ENCODE measurements at places on chromosomes 12 and 14. TPM values are rescaled to one million over a fixed set of nuclear protein-coding genes. Genes with fewer than 3 reads are reported as not detected.

ZNF84 gene
- total RNA-seq: 23.3 TPM

PRH2 gene
- not detected for total RNA-seq

MRPS35 gene
- 18.3 TPM for total RNA-seq

DCN gene
- 863 TPM for total RNA-seq

RNF212B gene
- total RNA-seq: not detected

NRL gene
- total RNA-seq: 1.4 TPM

GCH1 gene
- total RNA-seq: 6.0 TPM

VDR gene
- 7.9 TPM for total RNA-seq

GRCh38 chr12:2581293-2582045, 213.3 kb upstream of the FKBP4 start:
- no peaks in the 10 kb centered on the region for H3K27me3 ChIP-seq
- H3K4me1 ChIP-seq: no peaks in the 10 kb centered on the region
- no peak overlapping the region for H3K27ac ChIP-seq
- H3K4me3 ChIP-seq: no peak overlapping the region
- DNase-seq: no peak
- no peaks in the 10 kb centered on the region for H3K36me3 ChIP-seq

- no peak overlapping the region for H3K4me3 ChIP-seq
- no peak overlapping the region for H3K27ac ChIP-seq
- DNase-seq: no peak
- H3K27me3 ChIP-seq: no peaks in the 10 kb centered on the region
Observed at GRCh38 chr14:44616204-44616603, 109.1 kb upstream of the FSCB start.

DNA sequence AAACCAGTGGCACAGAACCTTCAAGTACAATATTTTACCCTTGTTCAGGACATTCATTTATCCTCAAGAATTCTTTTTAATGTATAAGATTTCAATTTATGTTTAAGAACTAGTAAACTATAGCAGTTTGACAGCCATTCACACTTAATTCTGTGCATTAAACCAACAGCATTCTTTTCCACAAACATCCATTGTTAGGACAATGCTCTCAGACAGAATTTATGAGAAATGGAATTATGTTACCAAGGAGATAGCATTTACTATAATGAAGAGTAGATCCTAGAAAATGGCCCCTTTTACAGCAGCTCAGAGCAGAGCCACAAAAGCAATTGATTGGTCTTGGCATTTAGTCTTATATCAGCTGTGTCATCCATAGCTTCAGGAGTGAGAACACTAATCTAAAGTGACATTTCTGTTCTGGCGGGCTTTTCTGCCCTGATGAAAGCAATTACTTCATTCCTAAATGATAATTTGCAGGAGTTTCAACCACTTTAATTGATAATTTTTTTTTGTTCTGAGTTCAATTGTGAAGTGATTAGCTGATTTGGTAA, 268.9 kb downstream of the NPAS3 start:
- no peak for DNase-seq
- H3K27ac ChIP-seq: no peak overlapping the region
- H3K4me1 ChIP-seq: no peaks in the 10 kb centered on the region
- no peaks in the 10 kb centered on the region for H3K36me3 ChIP-seq
- H3K4me3 ChIP-seq: no peak overlapping the region

- no peaks in the 10 kb centered on the region for H3K27me3 ChIP-seq
- no peak overlapping the region for H3K4me3 ChIP-seq
Observed at GRCh38 chr14:86083616-86084015, 553.7 kb downstream of the FLRT2 start.

DNA sequence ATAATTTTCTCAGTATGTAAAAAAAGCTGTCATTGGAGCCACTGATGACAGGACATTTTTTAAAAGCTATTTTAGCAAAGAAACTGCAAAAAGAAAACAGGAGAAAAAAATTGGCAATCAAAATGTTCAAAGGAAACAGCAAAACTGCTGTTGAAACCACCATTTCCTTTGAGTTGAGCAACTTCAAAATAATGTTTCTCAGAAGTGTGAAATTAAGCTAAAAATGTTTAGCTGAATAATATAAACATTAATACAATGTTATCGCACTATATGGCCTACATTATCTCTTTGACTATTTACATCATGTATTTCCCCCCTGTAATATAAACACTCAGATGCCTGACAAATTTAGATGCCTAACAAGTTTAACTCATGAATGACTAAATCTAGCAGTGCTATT, 23.4 kb upstream of the GLIPR1 start:
- DNase-seq: no peak
- no peak overlapping the region for H3K27ac ChIP-seq
- no peak overlapping the region for H3K4me3 ChIP-seq

- H3K36me3 ChIP-seq: no peaks in the 10 kb centered on the region
- peak; percentile 73 for DNase-seq
- H3K27ac ChIP-seq: no peak overlapping the region
- no peak overlapping the region for H3K4me3 ChIP-seq
- peaks cover 4% of the 10 kb centered on the region for H3K4me1 ChIP-seq
Observed at GRCh38 chr14:75454963-75455546, 27.2 kb downstream of the JDP2 start.

DNA sequence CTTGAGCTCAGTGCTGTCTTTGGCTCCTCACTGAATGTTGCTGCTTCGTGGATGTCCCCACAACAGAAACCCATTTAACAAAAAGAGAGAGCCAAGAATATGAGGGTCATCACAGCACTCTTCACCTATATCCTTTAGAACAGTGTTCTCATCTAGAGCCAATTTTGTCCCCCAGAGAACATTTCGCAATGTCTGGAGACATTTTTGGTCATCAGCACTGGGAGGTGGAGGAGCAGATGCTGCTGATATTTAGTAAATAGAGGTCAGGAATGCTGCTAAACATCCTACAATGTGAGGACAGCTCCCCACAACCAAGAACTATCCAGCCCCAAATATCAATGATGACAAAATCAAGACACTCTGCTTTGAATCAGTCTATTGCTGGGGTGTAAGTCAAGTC, 92.5 kb downstream of the BBS10 start:
- DNase-seq: no peak
- H3K4me3 ChIP-seq: no peak overlapping the region
- H3K36me3 ChIP-seq: no peaks in the 10 kb centered on the region
- H3K27ac ChIP-seq: no peak overlapping the region
- no peaks in the 10 kb centered on the region for H3K27me3 ChIP-seq

GRCh38 chr14:96357216-96357615, 5.9 kb downstream of the ATG2B start:
- no peaks in the 10 kb centered on the region for H3K36me3 ChIP-seq
- DNase-seq: no peak
- H3K27ac ChIP-seq: no peak overlapping the region
- no peak overlapping the region for H3K4me3 ChIP-seq
- no peaks in the 10 kb centered on the region for H3K27me3 ChIP-seq

DNA sequence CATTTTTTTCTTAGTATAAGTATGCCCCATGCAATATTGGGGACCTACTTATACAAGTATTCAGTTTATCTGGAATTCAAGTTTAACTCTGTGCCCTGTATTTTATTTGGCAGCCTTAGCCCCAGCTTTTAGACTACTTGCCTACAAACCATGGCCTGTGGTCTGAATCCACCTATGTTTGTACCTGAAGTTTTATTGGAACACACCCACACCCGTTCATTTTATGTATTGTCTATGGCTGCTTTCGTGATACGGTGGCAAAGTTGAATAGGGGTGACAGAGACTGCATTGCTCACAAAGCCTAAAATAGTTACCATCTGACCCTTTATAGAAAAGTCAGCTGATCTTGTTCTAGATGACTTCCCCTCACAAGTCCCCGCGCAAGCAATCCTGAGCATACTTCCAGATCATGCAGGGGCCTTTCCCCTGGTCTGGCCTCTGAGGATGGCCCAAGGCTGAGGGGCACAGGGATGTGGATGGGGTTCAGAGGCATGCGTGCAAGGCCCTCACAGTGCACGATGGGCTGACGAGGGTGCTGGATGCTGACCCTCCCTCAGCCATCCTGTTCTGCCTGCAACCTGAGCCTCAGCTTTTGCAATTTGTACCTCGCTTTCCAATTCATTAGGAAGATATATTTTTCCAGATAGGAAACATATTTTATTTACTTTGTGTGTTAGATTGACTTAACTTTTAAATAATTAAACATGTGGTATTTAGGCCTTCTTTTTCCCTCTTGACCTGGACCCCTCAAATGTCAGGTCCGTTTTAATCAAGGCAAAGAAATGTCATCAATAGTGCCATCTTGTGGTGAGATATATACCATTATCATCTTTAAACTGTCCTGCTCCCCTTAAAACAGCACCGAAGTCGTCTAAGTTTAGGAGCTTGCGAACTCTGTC, 527.3 kb upstream of the CCDC196 start:
- H3K27ac ChIP-seq: no peak overlapping the region
- H3K27me3 ChIP-seq: no peaks in the 10 kb centered on the region
- no peaks in the 10 kb centered on the region for H3K4me1 ChIP-seq

- DNase-seq: no peak
- no peaks in the 10 kb centered on the region for H3K36me3 ChIP-seq
- no peaks in the 10 kb centered on the region for H3K27me3 ChIP-seq
Observed at GRCh38 chr12:64029013-64029857, 184.7 kb downstream of the SRGAP1 start.

DNA sequence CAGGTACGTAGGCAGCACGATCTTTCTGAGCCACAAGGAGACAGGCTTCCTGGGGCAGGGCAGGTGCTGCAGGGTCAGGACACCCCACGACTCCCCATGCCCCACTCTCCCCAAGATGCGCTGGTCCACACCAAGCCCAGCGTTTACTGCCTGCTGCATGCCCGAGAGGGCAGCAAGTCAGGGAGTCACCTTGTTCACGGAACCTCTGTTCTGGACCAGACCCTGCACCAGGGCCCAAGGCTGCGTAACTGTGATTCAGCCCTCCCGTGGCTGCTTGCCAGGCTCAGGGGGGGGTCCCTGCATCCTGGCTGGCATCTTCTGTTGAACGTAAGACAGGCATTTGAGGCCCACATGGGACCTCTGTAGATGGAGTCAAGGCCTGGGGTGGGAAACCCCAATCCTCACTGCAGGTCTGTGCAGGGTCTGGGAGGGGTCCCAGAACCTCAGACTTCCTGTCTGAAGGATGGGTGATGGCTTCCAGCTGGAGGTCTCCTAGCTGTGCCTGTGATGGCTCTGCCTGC, 228.6 kb upstream of the RTL1 start:
- H3K27ac ChIP-seq: no peak overlapping the region
- no peaks in the 10 kb centered on the region for H3K27me3 ChIP-seq
- DNase-seq: no peak
- no peaks in the 10 kb centered on the region for H3K4me1 ChIP-seq
- no peak overlapping the region for H3K4me3 ChIP-seq
- no peaks in the 10 kb centered on the region for H3K36me3 ChIP-seq

- no peak overlapping the region for H3K4me3 ChIP-seq
- H3K36me3 ChIP-seq: no peaks in the 10 kb centered on the region
- no peak for DNase-seq
- H3K27ac ChIP-seq: no peak overlapping the region
- H3K27me3 ChIP-seq: no peaks in the 10 kb centered on the region
Observed at GRCh38 chr14:94390372-94391086, 2.1 kb upstream of the SERPINA1 start.

DNA sequence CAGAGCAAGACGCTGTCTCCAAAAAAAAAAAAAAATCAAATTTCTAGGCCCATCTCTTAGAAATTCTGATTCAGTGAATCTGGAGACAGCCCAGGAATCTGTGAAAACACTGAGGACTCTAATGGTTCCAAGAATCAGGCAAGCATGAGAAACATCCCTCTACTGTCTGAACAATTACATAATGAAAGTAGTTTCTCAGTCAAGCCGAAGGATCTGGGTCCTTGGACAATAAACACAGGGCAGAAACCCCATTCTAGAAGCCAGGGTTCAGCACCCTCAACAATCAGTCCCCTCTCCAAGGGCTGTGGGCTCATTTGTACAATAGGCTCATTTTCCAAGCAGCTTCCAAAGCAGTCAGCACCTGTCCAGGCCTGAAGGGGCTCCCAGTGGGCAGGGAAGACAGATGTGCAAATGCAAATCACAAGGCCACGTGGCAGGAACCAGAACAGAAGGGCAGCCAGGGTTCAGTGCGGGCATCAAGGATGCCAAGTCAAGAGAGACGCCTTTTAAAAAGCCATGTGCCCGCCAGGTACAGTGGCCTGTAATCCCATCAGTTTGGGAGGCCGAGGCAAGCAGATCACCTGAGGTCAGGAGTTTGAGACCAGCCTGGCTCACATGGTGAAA, 96.1 kb downstream of the KSR2 start:
- no peaks in the 10 kb centered on the region for H3K27me3 ChIP-seq
- no peak overlapping the region for H3K27ac ChIP-seq
- no peaks in the 10 kb centered on the region for H3K4me1 ChIP-seq
- no peak overlapping the region for H3K4me3 ChIP-seq
- no peak for DNase-seq
- no peaks in the 10 kb centered on the region for H3K36me3 ChIP-seq

DNA sequence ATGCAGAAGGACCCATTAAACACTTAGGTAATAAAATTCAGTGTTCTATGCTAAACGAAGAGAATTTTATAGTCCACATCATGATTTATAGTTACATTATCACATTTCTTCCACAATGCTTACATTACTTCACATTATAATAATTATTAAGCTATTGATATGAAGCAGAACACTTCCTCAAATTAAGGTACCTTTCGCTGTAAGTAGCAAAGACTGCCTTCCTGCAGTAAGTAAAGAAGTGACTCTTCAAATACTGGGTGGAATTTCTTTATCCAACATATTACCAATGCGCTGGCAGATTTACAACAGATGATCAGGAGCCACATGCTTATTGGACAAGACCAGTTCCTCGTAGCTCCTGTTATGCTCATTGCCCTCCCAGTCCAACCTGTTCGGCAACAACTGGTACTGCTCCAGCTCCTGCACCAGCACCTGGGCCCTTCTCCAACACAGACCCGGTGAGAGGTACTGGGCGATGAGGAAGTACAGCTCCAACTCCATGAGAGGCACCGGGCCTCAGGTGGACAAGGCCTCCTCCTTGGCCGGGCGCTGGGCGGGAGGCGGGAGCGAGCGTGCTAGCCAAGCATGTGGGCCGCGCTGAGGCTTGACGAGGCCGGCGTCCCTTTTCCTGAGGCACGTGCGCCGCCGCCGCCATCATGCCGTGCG, 210.7 kb upstream of the ATP2B1 start:
- no peaks in the 10 kb centered on the region for H3K27me3 ChIP-seq
- H3K36me3 ChIP-seq: no peaks in the 10 kb centered on the region
- no peak overlapping the region for H3K4me3 ChIP-seq
- no peaks in the 10 kb centered on the region for H3K4me1 ChIP-seq

- H3K36me3 ChIP-seq: no peaks in the 10 kb centered on the region
- H3K4me1 ChIP-seq: no peaks in the 10 kb centered on the region
- no peak overlapping the region for H3K27ac ChIP-seq
- DNase-seq: no peak
Observed at GRCh38 chr12:40474630-40475029, 217.6 kb upstream of the CNTN1 start.

- no peak overlapping the region for H3K27ac ChIP-seq
- DNase-seq: no peak
- no peaks in the 10 kb centered on the region for H3K4me1 ChIP-seq
Observed at GRCh38 chr12:128513331-128513730, 246.4 kb downstream of the TMEM132C start.

- no peaks in the 10 kb centered on the region for H3K27me3 ChIP-seq
- H3K27ac ChIP-seq: peak overlapping the region; percentile 60
- H3K36me3 ChIP-seq: no peaks in the 10 kb centered on the region
- no peak for DNase-seq
- no peak overlapping the region for H3K4me3 ChIP-seq
Observed at GRCh38 chr14:89578156-89578555, 161.1 kb upstream of the FOXN3 start.

GRCh38 chr12:52788876-52789636, 6.9 kb downstream of the KRT3 start:
- no peak for DNase-seq
- H3K27ac ChIP-seq: no peak overlapping the region
- H3K4me3 ChIP-seq: no peak overlapping the region
- no peaks in the 10 kb centered on the region for H3K27me3 ChIP-seq
- no peaks in the 10 kb centered on the region for H3K4me1 ChIP-seq

Measured in aorta (tissue), 5 donors.